GM06990 (cell line): ENCODE measurements at places on chromosomes 1 and 21.

- no peak for DNase-seq
These were observed 2.9 kb upstream of the TFF3 start for GRCh38 chr21:42317826-42318746.

DNA sequence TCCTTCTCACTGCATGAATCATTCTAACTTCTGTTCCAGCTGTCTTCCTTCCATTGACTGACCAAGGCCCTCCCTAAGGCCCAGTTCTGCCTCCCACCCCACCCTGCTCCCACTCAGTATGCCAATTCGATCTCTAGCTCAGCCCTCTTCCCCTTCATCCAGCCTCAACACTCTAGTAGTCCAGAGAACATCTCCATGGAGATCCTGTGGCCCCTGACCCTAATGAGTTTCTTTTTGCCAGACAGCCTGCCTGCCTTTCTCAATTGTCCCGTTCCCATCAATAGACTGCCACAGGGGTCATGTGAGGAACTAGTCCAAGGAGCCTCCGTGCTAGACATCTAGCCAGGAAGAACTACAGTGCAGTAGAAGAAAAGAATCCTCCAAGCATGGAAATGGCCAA is 26.4 kb downstream of the RRAGC start:
- DNase-seq = no peak

DNA sequence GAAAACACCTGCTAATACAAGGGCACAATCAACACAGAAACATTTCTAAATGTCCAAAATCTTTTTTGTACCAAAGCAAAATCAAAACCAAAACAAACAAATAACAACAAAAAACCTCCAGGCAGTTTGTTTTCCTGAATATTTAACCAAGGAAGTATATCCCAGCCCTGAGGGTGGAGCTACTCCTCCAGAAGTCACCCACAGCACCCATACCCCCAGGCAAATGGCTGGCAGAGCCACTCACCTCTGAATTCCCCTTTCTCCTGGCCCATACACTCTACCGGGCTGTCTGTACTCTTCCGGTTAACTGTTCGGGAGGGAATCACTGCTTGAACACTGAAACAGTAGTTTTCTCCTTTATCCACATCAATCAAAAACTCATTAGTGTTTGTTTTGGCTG is 9.5 kb downstream of the F3 start:
- DNase-seq = no peak

- DNase-seq = no peak
These were observed 29.9 kb upstream of the POU3F1 start for GRCh38 chr1:38076455-38076854.

GRCh38 chr1:170692866-170693575 is 29.1 kb downstream of the PRRX1 start:
- DNase-seq = no peak

GRCh38 chr21:39007532-39007931 is 175.7 kb downstream of the PSMG1 start:
- no peak for DNase-seq

GRCh38 chr1:38053416-38054091 is 7.0 kb upstream of the POU3F1 start:
- DNase-seq = no peak

DNA sequence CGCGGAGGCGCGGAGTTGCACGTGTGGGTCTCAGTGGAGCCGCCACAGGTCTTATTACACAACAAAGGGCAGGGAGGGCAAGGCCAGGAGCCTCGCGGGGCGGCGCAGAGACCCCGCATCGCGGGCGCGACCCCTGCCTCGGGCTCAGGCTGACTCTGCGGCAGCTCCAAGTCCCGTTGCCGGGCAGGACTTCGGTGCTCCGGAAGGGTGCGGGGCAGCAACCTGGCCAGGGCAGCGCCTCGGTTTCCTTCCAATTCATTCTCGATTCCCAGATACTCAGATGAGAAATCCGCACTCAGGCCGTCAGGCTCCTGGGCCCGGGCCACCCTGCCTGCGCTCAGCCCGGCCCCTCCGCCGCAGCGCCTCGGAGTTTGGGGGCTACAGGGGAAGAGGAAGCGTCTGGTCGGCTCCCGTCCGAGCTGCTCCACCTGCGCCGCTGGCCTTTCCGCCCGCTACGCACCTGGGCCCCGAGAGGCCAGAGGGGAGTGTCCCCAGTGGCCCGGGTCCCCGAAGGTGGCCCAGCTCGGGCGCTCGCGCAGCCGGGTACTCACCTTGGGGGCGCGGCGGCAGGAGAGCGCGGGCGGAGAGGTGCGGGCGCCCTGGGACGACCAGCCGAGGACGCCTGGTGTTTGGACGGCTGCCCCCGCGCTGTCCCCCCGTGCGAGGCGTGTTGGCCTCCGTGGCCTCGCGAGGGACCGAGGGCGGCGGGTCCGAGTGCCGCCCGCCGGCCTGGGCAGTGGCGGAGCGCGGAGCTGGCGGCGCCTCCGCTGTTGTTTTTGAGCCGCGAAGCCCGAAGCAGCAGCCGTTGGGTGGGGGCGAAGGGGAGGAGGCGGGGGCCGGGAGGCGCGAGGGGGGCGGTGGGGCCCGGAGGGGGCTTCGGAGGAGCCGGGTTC is 1.1 kb upstream of the PRDM16 start:
- no peak for DNase-seq
